ENCODE measurements at places on chromosomes 2 and 18.

DNA sequence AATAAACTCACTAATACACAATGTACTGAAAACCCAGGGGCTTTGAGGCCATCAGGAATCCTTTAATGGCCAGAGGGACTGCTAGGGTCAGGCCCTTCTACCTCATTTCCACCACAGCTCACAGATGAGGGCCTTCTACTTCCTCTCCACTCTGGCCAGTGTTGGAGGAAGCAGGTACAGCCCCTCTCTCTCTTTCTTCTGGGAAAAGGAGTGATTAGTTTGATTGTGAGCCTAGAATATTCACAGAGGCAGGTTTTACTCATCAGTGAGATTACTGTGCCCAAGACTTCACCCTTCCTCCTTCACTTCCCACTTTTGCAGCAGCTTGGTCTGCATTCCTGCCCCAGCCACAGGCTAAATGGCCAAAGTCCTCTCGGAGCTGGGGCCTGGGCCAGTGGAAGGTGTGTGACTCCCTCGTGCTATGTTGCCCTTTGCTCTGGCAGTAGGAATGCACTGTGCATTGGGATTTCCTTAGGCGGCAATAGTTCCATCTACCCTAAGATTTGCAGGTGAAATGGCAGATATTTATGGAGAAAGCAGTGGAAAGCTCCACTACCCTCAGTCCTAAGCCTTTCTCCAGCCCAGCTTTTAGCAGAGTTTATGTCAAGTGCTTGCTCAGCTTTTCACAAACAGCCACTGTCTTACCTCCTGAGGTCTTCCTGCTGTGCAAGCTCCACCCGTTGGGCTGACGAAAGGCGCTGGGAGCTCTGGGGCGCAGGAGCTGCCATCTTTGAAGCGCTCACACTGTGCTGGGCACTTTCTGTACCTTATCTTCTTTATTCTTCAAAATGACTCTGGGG is 36.2 kb upstream of the YES1 start:
- no peak for DNase-seq

DNA sequence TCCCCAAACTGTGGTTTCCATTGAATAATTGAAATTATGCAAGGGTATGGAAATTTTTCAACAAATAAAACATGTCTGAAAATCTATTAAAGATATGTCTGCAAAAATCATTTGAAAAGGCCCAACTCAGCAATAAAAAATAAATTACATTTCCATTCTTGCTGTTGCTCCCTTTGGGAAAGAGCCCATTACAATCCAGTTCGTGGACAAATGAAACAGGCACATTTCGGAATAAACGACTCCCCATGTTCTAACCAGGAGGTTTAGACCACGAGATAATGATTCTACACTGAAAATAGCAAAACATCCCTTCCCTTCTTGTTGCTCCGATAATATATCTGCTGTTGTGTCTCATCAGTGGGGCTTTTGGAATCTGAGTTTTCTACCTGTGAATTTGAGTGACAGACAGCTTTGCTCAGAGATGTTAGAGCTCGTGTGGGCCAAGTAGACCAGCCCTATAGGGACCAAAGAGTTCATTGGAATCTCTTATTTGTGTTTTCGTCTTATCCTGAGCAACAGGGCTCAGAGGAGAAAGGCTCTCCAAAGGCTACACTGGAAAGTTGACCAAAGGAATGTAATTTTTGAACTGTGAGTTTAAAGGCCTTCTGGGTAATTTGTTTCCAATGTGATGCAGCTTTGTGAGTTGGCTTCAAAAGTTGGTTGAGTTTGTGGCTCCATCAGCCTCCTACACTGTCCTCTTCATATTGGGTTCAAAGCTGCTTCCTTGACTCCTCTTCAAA is 119.5 kb downstream of the ACTR3 start:
- DNase-seq, result no peak

GRCh38 chr2:141497272-141497671 is 633.5 kb downstream of the LRP1B start:
- no peak for DNase-seq

GRCh38 chr2:5982193-5982902 is 290.2 kb downstream of the SOX11 start:
- no peak for DNase-seq

DNA sequence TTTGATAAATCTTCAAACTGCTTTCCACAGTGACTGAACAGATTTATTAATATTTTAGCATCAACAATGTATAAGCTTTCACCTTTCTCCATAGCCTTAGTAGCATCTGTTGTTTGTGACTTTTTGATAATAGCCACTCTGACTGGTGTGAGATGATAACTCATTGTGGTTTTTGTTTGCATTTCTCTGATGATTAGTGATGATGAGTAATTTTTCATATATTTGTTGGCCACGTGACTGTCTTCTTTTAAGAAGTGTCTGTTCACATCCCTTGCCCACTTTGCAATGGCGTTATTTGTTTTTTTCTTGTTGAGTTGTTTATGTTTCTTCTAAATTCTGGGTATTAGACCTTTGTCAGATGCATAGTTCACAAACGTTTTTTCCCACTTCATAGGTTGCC is 952.9 kb downstream of the TRIB2 start:
- DNase-seq, result no peak

GRCh38 chr18:73168236-73168635 is 300.4 kb upstream of the NETO1 start:
- DNase-seq, result no peak

All from T-helper 17 cell (primary cell).